ENCODE measurements at places on chromosomes 2 and 18.

DNA sequence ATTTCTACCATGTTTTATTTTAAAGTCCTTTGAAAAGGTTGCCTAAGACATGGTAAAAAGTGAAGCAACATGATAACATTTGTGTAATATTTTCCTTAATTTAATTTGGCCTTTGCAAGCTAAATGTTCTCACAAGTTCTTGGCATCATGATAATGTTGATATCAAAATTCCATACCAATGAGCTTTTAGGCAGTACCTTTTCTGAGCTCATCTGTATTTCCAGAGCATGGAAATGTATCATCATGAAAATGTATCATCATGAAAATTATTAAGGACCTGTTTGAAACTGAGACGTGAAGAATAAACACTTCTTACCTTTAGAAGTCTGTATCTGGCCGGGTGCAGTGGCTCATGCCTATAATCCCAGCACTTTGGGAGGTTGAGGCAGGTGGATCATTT is 73.8 kb downstream of the VWC2L start:
- no peak for DNase-seq

DNA sequence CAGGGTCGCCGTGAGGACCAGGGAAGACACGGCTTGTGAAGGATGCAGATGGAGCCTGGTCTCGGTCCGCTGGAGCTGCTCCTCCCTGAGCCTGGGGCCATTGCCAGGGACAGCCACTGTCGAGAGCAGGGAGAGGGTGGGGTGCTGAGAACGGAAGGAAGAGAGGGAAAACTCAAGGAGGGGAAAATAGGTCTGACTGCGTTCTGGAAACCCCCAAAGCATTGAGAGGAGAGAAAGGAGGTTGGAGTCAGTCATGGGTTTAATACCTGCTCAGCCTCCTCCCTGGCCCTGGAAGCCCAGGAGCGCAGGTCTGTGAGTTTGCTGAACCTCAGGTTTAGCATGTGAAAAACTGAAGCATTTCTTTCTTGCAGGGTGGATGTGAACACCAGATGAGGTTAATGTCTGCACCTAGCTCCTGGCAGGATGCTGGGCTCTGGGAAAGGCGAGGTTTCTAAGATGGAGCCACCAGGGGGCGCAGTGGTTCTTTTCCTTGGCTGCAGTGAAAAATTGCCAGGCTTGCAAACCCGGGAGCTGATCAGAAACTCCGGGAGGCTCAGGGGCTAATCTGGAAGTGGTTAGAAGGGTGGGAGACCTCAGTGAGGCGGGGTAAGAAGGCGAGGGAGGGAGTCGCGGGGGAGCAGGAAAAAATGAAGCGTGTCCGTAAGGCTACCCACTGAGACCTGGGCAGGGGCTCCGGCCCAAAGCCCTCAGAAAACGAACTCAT is 33.6 kb upstream of the RNF149 start:
- DNase-seq = peak; percentile 86

DNA sequence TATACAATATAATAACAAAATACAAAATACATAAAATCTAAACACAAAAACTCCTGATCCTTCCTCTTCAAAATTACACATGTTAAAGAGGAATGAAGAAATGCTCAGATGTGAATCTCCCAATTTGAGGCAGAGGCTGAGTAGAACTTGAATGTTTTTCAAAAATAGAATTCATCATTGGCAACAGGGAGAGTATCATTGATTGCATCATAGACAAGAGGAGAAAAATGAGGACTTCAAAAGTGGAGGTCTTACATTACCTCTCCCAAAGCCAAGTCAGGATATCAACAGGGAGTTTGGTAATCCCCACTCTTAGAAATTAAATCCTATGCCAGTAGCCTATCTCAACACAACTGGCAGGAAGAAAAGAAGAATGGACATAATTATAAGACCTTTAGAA is 2023.9 kb upstream of the CELF4 start:
- no peak for DNase-seq

DNA sequence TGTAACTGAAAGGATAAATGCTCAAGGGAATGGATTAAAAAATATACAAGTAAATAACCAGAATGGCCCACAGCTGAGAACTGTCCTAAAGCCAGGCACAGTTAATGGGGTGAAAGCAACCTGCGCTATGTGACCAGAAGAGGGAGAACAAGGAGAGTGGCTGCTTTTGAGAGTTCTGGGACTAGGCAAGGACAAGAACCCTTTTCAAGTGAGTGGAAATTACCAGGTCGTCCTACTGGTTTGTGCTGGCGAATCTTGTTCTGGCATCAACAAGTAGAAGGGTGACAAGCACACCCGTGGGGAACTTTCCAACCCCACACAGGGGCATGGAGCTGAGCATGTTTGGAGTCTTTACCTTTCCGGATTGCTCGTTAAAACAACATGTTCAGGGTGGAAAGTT is 82.8 kb downstream of the TMEM17 start:
- no peak for DNase-seq

GRCh38 chr18:48922801-48923730 is 27.7 kb downstream of the SMAD7 start:
- DNase-seq = peak; percentile 91

DNA sequence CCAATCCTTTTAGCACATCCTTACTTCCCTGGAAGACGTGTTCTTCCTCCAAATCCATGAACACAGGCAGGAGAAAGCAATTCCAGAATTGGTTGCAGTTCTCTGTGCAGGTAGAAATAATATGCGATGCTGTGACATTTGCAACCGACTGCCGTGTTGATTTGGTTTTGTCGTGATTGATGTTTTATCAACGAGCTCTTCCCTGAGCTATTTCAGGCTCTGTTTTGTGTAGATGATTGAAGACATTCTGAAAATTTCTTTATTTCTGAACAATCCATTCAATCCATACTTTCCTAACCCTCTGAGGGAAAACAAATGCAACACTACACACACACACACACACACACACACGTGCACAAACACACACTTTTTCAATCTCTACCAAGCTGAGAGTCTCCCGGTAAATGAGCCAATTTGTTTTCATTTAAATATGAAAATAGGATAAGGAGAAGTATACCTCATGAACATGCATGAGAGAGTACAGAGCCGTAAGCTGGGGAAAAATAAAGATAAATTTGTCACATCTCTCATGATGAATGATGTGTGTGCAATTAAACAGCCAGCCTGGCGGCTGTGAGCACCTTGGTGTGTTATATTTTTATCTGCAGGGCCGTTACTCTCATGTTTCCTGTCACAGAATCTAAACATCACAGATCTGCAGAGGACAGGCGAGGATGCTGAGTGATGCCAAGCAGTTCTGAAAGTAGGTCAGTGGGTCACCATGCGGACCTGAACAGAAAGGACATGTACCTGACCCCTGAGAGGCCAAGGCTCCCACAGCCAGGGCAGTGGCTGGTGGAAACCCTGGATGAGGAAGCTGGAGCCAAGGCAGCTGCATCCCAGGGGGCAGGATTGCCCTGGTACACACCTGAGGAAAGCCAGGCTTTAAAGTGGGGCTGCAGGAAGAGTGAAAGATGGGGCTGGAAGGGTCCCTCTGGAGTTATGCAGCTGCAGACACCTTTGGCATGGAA is 64.8 kb downstream of the PDCL3 start:
- DNase-seq = no peak

GRCh38 chr2:62743506-62743905 is 38.0 kb downstream of the EHBP1 start:
- DNase-seq = no peak

- no peak for DNase-seq
Measured at GRCh38 chr2:201996679-201997314, 36.9 kb upstream of the FZD7 start.

DNA sequence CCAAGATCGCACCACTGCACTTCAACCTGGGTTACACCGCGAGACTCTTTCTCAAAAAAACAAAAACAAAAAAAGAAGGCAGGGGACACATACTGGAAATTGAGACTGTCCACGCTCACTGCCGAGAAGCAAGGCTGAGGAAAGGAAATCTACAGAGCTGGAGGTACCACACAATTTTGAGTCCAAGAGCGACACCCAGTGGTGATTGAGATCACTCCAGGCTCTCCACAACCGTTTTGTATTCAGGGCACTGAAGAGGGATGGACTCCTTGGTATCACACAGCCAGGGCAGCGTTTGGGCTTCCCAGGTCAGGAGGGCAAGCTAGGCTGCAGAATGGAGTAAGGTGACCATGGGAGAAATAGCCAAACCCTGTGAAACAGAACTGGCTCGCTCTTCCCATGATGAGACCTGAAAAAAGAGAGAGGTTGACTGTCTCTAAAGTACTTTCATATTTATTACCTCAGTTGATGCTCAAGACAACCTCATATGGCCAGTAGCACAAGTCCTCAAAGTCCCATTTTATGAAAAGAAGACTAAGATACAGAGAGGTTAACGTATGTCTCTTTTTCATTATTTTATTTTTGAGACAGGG is 74.5 kb upstream of the YPEL5 start:
- DNase-seq = peak; percentile 91

- DNase-seq = no peak
Measured at GRCh38 chr2:57902578-57902977, 144.0 kb upstream of the VRK2 start.

- no peak for DNase-seq
Measured at GRCh38 chr18:78725426-78725825, 254.2 kb upstream of the SALL3 start.

DNA sequence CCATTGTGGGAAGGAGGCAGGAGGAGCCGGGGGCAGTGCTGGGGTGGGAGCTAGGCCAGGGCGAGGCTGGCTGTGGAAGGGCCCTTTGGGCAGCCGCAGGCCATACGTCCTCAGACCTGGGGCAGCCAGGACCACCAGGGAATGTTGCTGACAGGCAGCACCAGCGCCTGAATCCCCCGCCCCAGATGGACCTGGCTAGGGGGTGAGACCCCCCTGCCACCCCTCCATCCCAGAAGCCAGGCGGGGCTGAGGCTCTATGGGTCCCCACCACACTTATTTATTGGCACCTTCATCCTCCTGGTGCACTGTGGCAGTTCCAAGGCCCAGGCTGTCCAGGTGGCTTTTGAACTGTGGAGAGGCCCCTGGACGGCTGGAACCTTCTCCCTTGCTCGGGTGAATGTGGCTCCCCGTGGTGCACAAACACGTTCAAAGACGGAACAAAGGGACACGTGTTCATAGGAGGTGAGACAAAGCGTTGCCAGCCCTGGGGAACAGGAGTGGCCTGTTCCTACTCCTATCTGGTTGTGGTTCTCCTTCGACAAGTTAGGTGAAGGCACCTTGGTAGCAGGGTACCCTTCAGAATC is 35.1 kb downstream of the RAMP1 start:
- no peak for DNase-seq

GRCh38 chr2:107358362-107358761 is 468.3 kb upstream of the RGPD4 start:
- DNase-seq = no peak

- peak; percentile 94 for DNase-seq
Measured at GRCh38 chr2:205763708-205764211, 81.5 kb downstream of the NRP2 start.

- no peak for DNase-seq
Measured at GRCh38 chr18:38980420-38980819, 1414.8 kb upstream of the CELF4 start.

- no peak for DNase-seq
Measured at GRCh38 chr2:113102133-113102532, 25.3 kb upstream of the IL1RN start.

GRCh38 chr2:240292619-240293525 is 142.6 kb upstream of the GPC1 start:
- DNase-seq = no peak

DNA sequence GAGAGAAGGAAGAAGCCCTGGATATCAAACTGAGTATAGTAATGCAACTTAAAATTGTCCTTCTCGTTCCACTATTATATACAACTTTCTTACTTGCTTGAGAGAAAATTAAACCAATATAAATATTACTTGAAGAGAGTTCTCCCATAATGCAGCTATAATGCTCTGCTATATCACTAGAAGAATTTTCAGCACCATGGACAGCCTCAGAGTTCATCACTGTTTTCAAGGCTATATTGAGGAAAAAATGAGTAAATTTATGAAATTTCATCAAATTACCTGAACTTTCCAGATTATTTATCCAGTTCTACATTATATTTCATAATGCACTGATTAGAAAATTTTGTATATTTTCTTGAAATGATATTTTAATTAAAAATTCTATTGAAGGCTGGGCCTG is 1053.5 kb upstream of the FAM98A start:
- peak; percentile 49 for DNase-seq

GRCh38 chr2:20882466-20883170 is 59.7 kb upstream of the LDAH start:
- no peak for DNase-seq

DNA sequence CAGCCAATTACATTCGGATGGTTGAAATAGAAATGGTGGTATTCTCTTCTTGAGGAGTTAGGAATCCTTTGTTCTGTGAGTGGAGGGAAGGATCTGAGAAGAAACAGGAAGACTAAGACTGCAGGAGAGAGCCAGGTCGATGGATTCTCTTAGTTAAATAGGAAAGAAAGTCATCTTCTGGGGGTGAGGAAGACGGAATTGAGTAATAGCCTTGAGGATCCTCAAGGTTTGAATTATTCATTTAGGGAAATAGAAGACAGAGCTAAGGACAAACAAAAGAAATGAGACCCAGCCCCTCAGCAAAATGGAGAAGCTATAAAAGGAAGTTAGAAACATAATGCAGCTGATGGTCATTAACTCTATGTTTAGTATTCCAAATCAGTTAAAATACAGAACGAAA is 1.8 kb downstream of the LAPTM4A start:
- peak; percentile 46 for DNase-seq

DNA sequence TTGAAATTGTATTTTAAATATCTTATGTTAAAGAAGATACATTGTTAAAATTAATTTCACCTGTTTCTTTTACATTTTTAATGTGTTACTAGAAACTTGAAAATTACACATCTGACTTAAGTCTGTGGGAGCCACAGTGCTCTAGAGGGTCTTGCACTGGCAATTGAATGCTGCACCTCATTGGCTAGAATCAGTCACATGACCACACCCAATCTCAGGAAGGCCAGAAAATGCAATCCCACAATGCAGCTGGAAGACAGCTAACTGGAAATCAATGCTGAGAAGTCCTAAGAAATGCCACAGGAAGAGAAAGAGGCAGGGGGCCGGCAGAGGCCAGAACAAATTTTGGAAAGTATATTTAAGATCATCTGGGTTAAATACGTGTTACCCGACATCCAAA is 189.2 kb upstream of the POU3F3 start:
- DNase-seq = no peak

DNA sequence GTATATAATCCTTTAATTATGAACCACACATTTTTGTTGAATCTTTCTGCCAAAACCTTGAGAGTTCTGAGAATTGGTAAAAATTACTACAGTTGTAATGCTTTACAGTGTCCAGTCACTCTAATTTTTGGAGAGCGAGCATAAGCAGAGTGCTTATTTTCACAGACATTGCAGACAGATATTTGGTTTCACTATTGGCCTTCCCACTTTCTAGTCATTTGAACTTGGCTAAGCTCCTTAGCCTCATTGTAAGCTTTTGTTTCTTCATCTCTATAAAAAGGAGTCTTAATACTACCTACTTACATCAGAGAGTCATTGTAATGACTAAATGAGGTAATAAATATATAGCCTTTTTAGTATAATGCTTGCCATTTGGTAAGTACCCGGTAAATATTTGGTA is 80.4 kb downstream of the LCLAT1 start:
- peak; percentile 4 for DNase-seq
